ENCODE measurements at places on chromosomes 6 and 20. TPM values are rescaled to one million over a fixed set of nuclear protein-coding genes. Genes with fewer than 3 reads are reported as not detected.

DNA sequence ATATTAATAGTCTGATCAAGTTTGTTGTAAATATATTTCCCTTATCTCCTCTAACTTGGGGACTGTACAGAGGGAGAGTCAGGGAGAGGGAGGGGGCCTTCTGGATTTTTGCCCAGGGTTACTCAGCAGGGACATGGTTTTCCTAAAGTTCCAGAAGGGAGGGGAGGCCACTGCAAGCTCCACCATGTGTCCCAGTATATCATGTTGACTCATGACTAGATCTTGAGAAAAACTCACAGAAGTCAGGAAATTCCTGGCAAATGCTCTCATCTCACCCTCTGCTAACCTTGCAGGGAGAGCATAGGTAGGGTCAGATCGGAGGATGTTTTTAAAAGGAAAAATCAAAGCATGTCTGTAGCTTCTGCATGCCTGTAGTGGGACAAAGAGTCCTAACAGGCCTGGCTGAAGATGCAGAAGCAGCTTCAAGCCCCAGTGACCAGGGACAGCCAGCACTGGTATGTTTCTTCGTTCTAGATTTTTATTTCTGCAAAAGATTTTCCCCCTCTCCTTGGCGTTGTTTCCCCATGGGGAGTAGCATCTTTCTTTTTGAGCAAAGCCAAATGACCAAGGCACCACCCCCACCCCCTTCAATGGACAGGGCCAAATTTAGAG, 272.9 kb upstream of the SUPT3H start:
- DNase-seq: no peak

DNA sequence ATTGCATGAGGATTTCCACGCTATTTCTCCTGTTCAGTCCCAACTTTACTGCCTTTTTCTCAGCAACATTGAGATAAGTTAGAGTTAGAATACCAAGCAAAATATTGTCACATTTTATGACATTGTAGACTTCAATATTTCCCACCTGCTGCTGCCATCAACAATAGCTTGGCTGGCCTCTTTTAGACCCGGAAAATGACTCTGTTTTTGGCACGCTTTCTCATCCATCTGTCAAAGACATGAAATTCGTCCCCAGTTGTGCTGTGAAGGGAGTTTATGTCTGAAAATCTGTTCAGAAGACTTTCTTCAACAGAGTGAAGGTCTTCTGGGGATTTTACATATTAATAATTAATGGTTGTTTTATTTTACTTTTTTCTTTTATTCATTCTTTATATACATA, 857.3 kb downstream of the FRK start:
- no peak for DNase-seq

The SPATS1 gene
- not detected for polyA plus RNA-seq

The TINAG gene
- not detected for polyA plus RNA-seq

DNA sequence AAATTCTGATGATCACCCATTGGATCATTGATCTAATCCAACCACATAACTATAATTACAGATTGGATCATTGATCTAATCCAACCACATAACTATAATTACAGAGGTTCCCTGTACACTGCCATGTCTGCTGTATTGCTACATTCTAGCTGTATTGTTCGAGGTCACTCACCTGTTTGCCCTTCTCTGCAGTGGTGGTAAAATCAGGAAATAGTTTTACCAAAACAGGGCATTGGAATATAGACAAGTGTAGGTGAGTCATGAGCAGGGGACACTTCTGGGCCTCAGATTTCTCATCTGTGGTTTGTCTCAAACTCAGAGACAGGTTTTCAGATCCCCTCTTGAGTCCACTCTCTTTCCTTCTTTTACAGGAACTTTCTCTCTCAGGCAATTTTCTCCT, 9.0 kb upstream of the AFDN start:
- DNase-seq: no peak

DNA sequence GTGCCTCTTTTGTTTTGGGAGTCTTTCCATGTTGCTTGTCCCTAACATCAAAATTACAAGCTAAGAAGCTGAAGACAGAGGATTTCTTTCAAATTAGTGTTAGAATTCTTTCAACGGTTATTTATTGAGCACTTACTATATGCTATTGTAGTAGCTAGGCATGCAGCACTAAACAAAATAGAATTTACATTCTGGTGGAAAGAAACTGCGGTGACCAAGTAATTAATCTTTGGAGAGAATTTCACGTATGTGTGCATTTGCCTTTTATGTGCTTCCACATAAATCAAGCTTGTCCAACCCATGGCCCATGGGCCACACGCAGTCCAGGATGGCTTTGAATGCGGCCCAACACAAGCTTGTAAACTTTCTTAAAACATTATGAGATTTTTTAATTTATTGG, 33.0 kb upstream of the DUSP22 start:
- DNase-seq: no peak

- peak; percentile 96 for DNase-seq
Observed at GRCh38 chr6:148509800-148510581, 167.4 kb downstream of the SASH1 start.

The SLC4A11 gene
- 1.1 TPM for polyA plus RNA-seq

DNA sequence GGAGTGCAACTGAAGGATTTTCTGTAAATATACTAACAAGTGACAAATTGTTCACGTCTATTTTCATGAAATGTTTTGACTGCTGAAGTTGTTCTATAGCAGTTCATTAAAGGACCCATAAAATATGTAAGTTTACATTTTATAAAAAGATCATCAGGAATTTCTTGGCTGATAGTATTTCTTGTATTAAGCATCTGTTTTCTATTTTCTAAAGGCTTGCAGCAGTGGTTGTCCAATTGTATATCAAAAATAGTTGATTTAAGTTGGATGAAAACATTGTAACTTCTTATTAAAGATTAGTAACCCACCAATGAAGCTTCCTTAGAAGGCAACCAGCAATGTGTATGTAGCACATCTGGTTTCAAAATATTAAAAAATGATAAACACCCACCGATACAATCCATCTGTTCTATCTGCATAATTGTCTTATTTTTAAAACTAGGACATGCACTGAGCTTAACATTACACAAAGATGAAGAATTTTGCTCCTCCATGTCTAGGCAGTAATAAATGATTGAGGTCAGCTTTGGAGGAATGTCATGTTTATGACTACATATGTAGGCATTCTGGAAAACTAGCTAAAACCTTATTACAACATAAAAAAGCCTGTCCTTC, 301.3 kb upstream of the TCF21 start:
- DNase-seq: no peak

- DNase-seq: no peak
Observed at GRCh38 chr6:7910298-7910653, 312 bp downstream of the TXNDC5 start.

The C20orf202 gene
- 0.39 TPM for polyA plus RNA-seq

- DNase-seq: peak; percentile 59
Observed at GRCh38 chr20:36050436-36051317, 82.3 kb downstream of the CNBD2 start.

The BEND6 gene
- 0.77 TPM for polyA plus RNA-seq

- DNase-seq: no peak
Observed at GRCh38 chr6:153832543-153832942, 206.5 kb upstream of the OPRM1 start.

DNA sequence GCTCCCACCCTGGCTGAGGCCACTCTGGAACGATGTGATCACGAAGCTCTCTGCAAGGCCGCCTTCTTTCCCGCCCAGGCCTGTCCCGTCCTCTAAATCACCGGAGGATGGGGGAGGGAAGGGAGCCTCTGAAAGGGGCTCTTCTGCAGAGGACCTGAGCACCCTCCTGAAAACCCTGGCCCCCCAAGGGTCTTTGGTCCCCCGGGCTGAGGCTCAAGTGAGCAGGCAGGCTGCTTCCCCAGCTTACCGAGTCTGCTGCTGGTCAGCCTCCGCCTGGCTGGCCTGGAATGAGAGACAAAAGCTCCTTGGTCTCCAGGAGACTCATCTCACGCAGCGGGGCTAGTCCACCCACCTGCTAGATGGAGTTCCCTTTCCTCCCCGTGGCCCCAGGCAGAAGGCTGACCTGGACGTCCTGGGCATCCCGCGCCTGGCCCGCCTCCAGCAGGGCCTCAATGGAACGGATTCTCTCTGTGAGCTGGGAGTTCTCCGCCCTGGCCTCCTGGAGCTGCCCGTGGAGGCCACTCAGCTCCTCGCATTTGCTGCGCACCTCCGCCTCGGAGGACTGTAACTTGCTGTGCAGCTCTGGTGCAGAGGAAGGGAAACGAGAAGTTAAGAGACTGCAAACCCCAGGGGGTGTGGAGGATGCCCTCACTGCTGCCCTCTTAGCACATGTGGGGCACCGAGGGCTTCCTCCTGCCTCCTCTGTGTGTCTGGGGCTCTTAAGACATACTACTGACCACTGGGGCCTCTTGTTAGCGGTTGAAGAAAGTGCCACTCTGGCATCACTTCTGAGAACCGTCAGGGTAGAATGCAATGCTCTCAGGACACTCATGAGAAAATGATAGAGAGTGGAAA, 54.7 kb downstream of the RRBP1 start:
- DNase-seq: no peak

DNA sequence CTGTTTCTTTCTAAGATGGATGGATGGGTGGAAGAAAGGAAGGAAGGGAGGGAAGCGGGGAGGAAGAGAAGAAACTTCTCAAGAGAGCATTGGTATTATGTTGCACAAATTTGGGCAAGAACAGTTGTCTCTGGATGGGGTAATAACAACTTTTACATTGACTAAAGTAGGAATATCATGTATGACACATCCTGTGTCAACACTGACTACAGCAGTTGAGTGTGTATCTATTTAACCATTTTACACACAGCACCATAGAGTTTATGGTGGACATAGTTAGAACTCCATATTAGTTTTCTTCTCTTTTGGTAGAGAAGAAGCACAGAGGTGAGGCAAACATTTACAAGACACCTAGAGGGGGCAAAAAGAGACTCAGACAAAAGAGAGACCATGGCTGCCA, 44.2 kb upstream of the RNF146 start:
- no peak for DNase-seq

- no peak for DNase-seq
Observed at GRCh38 chr6:112218563-112218962, 35.8 kb downstream of the LAMA4 start.

GRCh38 chr6:24988562-24988961, 52.8 kb upstream of the RIPOR2 start:
- no peak for DNase-seq

DNA sequence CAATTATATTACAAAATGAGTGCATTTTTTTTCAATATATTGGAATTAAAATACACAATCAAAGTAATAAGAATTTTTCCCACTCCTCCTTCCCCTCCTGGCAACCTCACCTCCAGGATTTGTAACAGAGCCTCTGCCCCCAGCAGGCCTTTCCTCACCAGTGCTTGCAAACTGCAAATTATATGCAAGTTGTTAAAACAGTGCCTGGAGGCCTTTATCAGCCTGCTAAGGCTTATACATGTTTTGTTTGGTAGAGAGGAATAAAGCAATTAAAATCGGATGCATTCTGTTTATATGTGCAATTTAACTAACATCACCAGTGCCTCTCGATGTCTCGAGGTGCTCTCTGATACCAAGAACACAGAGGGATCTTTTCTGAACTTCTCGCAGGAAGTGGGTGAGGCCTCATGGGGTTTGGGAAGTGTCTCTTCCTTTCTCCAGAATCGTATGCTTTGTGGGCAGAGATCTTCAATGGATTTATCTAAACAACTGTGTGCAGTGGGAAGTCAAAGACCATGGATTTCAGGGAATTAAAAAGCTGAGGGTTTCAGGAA, 186.8 kb downstream of the CDH26 start:
- no peak for DNase-seq

The MCM8 gene
- polyA plus RNA-seq: 8.3 TPM

The NQO2 gene
- 15.5 TPM for polyA plus RNA-seq

DNA sequence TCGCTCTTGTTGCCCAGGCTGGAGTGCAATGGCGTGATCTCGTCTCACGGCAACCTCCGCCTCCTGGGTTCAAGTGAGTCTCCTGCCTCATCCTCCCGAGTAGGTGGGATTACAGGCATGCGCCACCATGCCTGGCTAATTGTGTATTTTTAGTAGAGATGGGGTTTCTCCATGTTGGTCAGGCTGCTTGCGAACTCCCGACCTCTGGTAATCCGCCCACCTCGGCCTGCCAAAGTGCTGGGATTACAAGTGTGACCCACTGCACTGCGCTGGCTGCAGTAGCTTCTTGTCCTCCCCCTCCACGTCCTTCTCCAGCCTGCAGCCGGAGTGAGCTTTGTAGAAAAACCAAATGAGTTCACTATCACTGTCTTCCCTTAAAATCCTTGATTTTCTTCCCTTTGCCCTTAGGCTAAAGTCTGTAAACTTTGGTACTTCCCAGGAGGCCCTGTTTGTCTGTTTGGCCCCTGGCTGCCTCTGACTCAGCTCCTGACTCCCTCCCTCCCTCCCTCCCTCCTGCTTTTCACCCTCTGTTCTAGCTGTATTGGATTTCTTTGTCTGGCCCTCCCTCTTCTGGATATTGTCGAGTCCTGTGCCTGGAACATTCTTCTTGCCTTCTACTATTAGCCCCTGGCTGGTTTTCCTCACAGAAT, 12.9 kb downstream of the PARD6B start:
- no peak for DNase-seq

GRCh38 chr6:168590406-168590805, 149.4 kb downstream of the SMOC2 start:
- DNase-seq: no peak

DNA sequence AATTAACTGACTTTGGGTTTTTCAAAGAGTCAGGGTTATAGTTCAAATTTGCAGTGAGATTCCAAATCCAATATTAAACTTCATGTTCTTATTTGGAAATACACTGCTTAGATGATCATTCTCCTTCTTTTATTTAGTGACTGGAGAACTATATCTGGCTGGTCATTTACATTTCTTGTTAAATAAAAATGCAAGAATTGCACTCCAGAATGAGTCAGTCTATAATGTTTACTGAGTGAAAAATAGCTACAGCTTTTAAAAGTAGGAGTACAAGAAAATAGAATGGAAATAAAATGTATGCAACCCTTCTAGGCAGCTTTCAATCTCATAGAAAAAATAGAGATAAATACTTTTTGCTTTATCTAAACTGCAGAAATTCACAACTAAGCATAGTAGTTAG, 54.5 kb upstream of the CD2AP start:
- DNase-seq: no peak

GRCh38 chr20:54473340-54473739, 2.1 kb upstream of the DOK5 start:
- no peak for DNase-seq

DNA sequence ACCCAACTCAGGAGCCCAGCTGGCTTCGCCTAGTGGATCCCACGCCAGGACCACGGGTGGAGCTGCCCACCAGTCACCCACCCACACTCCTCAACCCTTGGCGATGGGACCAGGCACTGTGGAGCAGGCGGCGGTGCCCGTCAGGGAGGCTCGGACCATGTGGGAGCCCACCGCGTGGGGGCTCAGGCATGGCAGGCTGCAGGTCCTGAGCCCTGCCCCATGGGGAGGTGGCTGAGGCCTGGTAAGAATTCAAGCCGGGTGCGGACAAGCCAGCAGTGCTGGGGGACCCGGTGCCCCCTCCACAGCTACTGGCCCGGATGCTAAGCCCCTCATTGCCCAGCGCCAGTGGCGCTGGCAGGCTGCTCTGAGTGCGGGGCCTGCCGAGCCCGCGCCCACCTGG, 123.1 kb upstream of the LGSN start:
- DNase-seq: no peak

DNA sequence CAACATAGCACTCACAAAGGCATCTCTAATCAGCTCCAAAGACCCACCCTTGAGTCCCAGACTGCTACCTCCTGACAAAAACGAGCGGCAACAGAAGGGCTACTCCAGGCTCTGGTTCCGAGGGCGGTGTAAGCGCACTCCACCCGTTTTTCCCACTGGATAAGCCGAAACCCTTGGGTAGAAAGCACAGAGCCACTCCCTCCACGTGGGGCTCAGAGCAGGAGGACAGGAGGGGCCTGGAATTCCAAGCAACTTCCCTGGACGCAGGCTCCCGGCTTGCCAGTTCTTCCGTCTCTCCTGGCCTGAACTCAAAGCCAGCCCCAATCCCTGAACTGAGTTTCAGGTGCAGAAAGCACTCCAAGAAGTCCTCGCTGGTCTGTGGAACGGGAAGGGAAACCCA, 7.4 kb downstream of the GMEB2 start:
- no peak for DNase-seq

The AGPAT1 gene
- polyA plus RNA-seq: 57.3 TPM

All from forelimb muscle (tissue), 1 donor.